Activated CD4-positive, alpha-beta T cell treated with anti-CD3 and anti-CD28 coated beads for 48 hours (primary cell): ENCODE measurements at places on chromosomes 2 and 18.

GRCh38 chr2:171347591-171348032, 86.2 kb downstream of the METTL8 start:
- DNase-seq: peak; percentile 32

DNA sequence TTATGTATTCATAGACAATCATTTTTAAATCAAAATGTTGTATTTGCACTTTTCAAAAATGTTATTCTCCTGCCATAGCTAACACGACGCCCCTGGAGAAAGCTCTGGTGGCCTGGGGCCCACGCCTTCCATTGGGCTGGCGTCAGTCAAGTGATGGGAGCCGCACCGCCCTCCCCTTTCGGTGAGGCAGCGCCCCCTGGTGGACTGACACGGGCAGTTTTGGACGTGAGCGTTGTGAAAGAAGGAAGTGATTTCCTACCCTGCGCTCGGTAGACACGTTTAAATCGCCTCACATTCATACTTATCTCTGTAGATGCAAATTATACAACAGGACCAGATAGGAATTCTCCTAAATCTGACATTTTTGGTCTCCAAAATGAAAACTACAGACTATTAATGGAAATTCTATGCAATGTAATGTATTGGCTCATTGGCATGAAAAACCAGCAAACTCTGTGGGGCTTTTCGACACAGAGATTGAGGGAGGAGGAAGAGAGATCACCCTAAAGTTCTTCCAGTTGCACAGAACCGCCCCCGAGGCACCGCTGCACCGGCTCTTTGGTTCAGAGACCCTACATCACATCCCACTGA, 326.2 kb upstream of the SOX11 start:
- DNase-seq: peak; percentile 77

GRCh38 chr18:24475926-24476589, 15.6 kb downstream of the HRH4 start:
- no peak for DNase-seq

GRCh38 chr2:122639711-122640110, 884.3 kb downstream of the TSN start:
- DNase-seq: no peak

- DNase-seq: no peak
Observed at GRCh38 chr2:159118859-159119500, 150.5 kb downstream of the TANC1 start.

GRCh38 chr2:239553376-239554000, 152.7 kb upstream of the HDAC4 start:
- no peak for DNase-seq

GRCh38 chr2:207516206-207516605, 13.6 kb upstream of the CREB1 start:
- no peak for DNase-seq

DNA sequence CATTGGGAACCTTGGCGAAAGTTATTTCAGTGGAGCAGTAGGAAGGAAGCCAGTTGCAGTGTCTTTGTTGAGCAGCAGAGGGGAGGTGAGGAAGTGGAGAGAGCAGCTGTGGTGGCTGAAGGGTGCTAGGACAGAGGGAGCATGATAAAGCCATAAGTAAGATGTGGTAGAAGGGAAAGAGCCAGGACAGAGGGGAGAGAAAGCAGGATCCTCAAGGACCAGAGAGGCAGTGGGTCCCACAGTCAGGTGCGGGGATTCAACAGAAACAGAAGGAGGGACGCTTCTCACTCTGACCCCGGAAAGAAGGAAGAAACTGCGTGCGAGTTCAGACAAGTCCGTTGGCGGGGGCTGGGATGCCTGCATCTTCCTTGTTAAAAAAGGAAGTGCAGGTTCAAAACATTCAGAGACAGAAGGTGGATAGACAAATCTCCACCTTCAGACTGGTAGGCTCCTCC, at the start of gene CXCR2:
TSS of gene CXCR2 (plus strand) at position 403 of the 455 bp plus-strand sequence. CDS start 8,774 bp downstream, outside the sequence.
- DNase-seq: no peak

DNA sequence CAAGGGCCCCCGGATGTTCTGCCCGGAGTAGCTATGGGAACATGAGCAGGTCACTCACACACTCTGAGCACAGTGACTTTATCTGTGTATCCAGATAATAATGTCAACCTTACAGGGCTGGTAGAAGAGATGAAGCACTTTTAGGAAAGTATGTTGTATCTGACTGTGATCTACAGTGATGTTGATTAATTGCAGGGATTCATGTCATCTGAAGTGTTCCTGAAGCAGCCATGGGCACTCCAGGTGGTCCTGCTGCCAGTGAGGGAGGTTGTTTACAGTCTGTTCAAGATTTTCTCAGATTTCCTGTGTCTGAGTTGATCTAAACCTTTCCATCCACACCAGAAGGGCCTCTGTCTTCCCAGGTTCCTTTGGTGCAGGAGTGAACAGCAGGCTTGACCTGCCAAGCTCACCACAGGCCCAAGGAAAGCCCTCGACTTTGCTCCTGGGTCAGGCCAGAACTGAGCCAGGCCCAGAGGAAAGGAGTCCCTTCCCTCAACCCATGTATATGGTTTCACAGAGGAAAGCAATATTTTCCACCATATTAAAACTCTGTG, 28.0 kb downstream of the KIAA2012 start:
- DNase-seq: no peak

- DNase-seq: no peak
Observed at GRCh38 chr18:67715567-67715966, 199.0 kb upstream of the DSEL start.
